ENCODE measurements at places on chromosomes 2 and 18.

DNA sequence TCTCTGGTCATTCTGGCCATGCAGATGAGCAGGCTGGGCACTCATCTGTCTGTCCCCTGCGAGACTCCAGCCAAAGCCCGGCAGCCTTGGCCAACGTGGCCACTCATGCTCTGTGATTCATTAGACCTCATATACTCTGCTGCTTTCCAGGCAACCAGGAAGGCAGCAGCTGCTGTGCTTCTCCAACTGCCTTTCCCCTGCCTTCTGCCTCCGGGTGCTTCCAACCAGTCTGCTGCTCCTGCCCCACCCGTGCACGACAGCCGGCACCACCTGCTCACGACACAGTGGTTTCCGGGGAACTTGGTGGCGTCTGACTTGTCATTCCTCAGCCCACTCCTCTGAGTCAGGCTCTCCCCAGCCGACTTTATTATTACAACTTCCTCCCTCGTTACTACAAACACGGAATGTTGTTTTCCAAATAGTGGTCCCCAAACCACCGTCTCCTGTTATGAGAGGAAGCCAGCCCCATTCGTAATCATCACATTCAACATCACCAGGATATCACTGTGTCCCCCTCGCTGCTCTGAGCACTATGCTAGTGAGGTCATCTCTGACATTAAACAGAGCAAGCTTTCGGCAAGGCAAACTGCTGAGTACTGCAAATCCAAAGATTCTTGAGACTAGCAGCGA, 392.4 kb downstream of the ALK start:
- peak; percentile 10 for DNase-seq

GRCh38 chr2:200194746-200195145, 111.7 kb upstream of the SPATS2L start:
- DNase-seq = no peak

GRCh38 chr2:241811952-241812729, 3.1 kb downstream of the NEU4 start:
- no peak for DNase-seq

- DNase-seq = no peak
Observed at GRCh38 chr2:210792000-210792399, 235.6 kb downstream of the CPS1 start.

- no peak for DNase-seq
Observed at GRCh38 chr2:157540102-157540501, 88.6 kb downstream of the ACVR1C start.

- no peak for DNase-seq
Observed at GRCh38 chr2:227608561-227609338, 5.9 kb downstream of the SCYGR3 start.

DNA sequence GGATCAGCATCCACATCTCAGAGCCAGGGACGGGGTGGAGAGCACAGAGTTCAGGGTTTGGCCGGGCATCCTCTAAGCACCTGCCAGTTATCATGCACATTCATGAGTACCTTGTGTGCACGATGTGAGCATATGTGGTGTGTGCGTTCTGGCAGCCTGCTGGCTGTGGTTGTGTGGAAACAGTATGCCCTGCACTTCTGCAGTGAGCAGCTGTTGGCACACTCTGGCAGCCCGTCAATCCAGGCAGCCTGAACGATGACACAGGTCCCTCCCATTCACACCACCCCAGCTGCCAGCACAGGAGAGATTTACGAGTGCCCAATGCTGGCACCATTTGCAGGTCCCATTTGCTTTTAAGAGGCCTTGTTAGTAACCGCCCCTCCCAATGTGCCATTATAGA, 74.2 kb downstream of the CD8B2 start:
- no peak for DNase-seq

All from activated CD4-positive, alpha-beta T cell treated with anti-CD3 and anti-CD28 coated beads, Interleukin-10, Interleukin-2, amounts not matched to agents 100 ng/mL and 50 ng/mL, durations not matched to agents 16 hours and 8 hours (primary cell).